Tibial nerve (tissue), 4 donors: ENCODE measurements at places on chromosomes 2 and 18. TPM values are rescaled to one million over a fixed set of nuclear protein-coding genes. Genes with fewer than 3 reads are reported as not detected.

DNA sequence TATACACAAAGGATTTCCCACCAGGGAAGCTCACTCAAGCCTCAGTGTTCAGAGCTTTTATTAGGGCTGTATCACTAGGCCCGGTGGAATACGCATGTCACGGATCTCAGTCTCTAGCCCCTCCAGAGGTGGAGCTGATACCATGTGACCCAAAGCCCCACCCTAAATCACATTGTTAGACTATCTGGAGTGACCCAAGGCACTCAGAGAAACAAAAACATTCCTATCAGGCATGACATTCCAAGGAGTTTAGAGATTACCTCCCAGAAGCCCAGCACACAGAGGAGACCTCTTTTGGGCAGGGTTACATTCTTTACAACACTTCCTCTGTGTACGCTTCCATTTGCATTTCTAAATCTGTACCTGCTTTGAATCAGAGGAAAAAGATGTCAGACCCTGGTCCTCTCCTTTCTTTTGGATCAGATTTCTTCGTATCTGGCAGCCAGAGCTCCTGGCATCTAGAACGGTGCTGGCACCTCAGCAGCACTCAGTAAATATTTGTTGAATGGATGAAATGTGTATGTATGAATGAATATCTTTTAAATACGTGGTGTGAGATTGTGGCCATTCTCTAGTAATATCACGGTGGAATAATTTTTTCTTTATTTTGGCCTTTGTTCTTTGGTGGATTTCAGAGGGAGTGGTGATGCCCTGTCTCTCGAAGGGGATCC lies 37.7 kb upstream of the SMAD2 start:
- no peak for DNase-seq

RAX gene
- not detected for total RNA-seq

ING5 gene
- total RNA-seq: 73.3 TPM

PLEK gene
- 9.8 TPM for total RNA-seq

- DNase-seq: no peak
Observed at GRCh38 chr2:67067656-67068055, 329.5 kb upstream of the ETAA1 start.

SNTG2 gene
- total RNA-seq: 21.8 TPM

- no peak for DNase-seq
Observed at GRCh38 chr2:120641366-120641771, 94.3 kb upstream of the GLI2 start.

GRCh38 chr2:153871231-153872221 lies at the start of gene GALNT13:
TSS of gene GALNT13 (plus strand) at chr2:153871922.
- no peak for DNase-seq

GRCh38 chr2:233090879-233091278 lies 30.7 kb downstream of the INPP5D start:
- no peak for DNase-seq

DNA sequence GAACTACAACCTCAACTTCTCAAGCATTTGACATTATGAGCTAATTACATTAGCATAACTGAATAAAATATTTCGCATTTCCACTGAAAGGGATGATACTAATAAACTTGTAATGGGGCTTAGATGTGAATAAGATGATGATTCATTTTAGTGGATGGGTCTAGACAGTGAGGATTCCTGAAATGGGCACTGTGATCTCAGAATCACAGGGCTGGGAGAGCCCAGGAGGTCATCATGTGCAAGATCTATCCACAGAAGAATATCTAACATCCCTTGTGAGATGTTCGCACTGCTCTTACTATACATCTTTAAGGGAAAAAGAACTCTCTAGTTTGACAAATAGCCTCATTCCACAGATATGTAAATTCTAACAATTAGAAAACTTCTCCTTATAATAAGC lies 245.7 kb downstream of the DYM start:
- DNase-seq: no peak

RND3 gene
- total RNA-seq: 21.8 TPM

MRO gene
- total RNA-seq: 2.0 TPM

DNA sequence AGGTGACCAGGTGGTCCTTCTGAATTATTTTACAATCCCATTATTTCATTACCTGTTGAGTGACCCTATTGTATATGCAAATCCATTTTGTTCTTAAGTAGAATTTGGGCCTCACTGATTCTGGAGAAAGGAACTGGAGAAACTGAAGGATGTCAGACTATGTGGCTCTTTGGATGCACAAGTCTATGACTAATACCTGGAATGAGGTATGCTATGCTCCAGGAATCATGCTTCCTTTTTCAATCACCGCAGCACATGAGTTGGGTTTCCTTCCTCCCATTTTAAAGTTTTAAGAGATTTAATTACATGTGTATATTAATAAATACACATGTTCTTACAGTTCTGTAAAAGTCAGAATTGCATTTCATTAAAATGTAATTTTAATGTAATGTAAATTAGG lies 253.9 kb upstream of the VWC2L start:
- DNase-seq: no peak

VIT gene
- 126 TPM for total RNA-seq

IL1F10 gene
- total RNA-seq: not detected

MALL gene
- total RNA-seq: 21.9 TPM

MBP gene
- total RNA-seq: 831 TPM

GKN2 gene
- not detected for total RNA-seq

GRCh38 chr2:40115894-40116293 lies 336.0 kb downstream of the SLC8A1 start:
- DNase-seq: no peak

DNA sequence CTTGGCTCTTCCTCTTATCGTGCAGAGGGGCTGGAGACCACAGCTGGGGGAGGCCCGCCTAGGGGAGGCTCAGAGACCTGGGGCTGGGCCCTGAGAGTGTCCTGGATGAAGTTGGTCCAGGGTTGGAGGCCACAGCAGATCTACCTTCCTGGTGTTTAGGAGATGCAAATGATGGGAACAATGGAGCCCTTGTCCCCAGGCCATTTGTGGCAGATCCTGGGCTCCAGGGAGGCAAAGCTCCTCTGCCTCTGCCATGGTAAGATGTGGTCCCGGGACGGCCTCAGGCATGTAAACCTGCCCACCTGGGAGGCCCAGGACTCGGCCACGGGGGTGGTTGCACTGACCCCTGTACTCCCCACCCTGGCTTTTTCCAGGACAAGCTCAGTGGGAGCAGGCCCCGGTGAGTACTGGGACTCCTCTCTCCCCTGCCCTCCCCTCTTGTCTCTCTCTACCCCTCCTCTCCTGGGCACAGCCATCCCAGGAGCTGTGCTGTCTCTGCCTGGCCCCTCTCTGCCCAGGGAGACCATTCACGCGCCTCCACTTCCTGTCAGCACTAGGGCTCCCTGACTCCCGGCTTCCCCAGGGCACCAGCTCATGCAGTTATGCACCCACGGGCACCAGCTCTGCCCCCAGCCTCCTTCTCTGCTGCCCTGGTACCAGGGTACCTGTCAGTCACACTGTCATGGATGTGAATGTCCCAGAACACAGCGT lies 10.9 kb downstream of the SH2D6 start:
- no peak for DNase-seq

DNA sequence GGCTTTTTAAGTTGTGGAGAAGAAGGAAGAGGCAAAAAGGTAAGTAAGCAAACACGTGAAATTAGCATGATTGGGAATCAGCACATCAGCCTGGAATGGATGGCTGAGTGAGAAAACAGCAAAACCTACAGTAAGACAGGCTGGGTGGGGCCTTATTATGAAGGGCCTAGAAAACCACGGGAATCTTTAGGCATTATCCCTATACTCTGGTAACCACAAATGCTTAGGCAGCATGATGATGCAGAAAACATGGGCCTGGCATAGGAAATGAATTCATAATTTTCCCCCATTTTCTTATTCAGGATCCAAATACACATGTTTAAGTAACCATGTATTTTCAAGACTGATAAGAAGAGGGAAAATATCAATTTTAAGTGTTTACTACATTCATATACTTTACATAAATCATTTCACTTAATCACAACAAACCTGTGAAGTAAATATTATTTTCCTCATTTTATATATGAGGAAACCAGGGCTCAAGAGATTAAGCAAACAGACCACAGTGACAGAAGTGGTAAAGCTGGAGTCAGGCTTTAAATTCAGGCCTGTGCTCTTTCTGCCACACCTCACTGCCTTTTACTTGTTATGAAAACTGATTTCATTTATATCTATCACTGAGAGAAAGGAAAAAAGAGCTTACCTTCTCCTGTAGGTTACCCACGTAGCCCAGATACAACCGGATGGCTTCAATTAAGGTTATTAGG lies 4.0 kb downstream of the TMEM17 start:
- no peak for DNase-seq

GRCh38 chr2:20447437-20448245 lies 767 bp downstream of the RHOB start:
- no peak for DNase-seq

GRCh38 chr2:62467100-62467474 lies 38.9 kb downstream of the TMEM17 start:
- no peak for DNase-seq

- no peak for DNase-seq
Observed at GRCh38 chr2:29628108-29628745, 293.2 kb downstream of the ALK start.

- DNase-seq: no peak
Observed at GRCh38 chr18:3864669-3865298, 414.8 kb downstream of the TGIF1 start.

- DNase-seq: no peak
Observed at GRCh38 chr2:40550085-40550484, 98.2 kb upstream of the SLC8A1 start.

GRCh38 chr2:37568565-37568964 lies 102.9 kb downstream of the CDC42EP3 start:
- DNase-seq: no peak

GRCh38 chr18:59994357-59994756 lies 94.6 kb downstream of the PMAIP1 start:
- no peak for DNase-seq

DNA sequence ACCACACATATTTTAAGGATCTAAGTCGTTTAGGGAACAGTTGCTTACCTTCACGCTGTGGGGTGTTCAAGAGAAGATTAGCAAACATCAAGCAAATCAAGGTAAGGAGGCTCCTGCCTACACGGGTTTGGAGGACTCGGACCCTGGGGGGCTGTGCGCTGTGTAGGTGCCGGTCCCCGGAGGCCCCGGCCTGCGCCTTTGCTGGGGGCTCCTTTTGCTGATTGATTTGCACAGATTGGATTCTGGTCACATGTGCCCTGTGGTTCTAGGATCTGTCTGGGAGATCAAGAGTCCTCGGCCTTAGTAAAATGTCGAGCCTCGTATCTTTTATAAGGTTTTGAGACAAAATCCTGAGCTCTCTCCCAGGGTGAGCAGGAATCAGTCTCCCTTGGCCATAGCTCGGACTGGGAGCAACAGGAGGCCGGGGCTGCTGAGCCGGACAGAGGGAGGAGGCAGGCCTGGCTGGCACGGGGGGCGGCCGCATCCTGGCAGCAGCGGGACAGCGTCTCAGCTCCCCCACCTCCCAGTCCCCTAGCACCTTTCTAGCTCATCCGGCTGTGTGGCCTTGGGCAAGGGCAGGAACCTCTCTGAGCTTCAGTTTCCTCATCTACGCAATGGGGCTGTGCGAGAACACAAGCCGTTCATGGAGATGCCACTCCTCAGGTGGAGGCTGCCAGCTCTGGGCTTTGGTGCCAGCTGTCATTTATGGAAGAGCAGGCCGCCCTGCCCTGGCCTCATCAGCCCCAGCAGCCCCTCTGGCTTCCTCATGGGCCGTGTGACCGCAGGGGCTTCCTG lies 147.2 kb downstream of the MBP start:
- DNase-seq: no peak

DNA sequence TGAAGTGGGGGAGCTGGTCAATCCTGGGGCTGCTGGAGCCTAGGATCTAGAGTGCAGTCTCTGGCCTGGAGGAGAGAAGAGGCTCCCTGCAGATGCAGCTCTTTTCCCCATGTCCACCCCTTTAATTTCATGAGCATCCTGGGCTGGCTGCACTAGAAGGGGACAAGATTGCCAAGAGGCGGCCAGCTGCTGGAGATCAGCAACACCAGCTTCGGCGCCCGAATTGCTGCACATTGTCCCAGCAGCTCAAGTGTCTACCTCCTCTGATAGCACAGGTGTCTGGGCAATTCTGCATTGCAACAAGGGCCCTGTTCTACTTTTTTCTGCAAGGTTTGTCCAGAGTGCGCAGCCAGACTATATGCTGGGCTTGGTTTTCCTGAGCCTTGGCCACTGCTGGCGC lies 125.7 kb downstream of the AGAP1 start:
- no peak for DNase-seq

GRCh38 chr2:150729495-150729955 lies 242.1 kb upstream of the RND3 start:
- no peak for DNase-seq

DNA sequence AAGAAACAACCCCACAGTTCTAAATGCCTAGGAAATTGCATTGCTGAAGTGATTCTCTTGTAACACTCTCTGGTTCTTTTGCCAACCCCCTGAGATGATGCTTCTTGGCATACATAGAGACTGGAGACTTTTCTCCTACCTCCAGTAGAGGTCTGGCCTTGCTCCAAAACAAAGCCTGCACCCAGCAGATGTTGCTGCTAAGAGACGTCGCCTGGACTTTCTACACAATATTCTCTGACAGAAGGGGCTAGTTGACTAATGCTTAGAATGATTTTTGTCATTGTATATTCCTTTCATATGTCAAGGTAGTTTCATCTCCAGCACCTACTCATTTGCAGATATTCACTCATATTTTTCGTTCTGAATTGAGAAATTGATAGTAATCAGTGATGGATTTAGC lies 24.6 kb downstream of the SOWAHC start:
- DNase-seq: no peak

DNA sequence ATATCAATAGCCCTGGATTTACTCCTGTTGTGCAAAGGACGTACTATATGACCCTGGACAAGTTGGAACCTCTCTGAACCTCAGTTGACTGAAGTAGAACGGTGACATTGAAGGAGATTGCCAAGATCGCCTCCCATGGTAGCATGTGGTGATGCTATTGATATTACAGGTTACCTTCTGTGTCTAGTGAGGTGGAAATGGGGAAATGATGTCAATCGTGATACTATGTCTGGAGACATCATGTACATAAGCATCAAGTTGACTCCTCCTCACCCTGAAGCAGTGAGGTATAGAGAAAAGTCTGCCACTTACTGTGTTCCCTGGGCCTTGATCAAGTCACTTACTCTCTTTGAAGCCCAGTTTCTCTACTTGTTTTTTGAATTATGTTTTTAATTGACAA lies 93.9 kb downstream of the KLF7 start:
- no peak for DNase-seq

DNA sequence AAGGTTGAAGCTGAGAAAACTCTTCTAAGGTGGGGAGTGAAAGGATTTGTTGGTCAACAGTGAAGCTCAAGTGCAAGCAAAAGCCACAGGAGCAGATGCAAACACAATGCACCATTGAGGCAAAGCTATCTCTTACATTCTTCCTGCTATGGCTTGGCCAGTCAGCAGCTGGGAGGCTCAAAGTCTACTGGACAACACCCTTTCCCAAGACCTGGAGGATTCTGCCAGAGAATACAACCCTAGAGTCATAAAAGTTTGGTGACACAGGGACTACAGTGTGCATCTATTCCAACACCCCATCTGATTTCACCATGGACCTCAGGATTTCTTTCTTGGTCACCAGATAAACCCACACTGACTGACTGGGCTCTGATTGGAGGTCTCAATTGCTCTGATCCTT lies 342.0 kb downstream of the HRH4 start:
- DNase-seq: no peak
